ENCODE measurements at places on chromosomes 6 and 20. TPM values are rescaled to one million over a fixed set of nuclear protein-coding genes. Genes with fewer than 3 reads are reported as not detected.
A peak's percentile ranks its signal among the peaks of the same experiment; 100 is the strongest.

- H3K27me3 ChIP-seq: no peaks in the 10 kb centered on the region
- peak; percentile 79 for DNase-seq
- no peak overlapping the region for H3K4me3 ChIP-seq
- H3K36me3 ChIP-seq: peaks cover 8% of the 10 kb centered on the region
These were observed 84.4 kb downstream of the GMPR start for GRCh38 chr6:16322666-16323312.

The CDC40 gene
- 21.1 TPM for total RNA-seq

The TSPYL4 gene
- 34.1 TPM for total RNA-seq

The ARMH2 gene
- not detected for total RNA-seq

The RFX6 gene
- not detected for total RNA-seq

DNA sequence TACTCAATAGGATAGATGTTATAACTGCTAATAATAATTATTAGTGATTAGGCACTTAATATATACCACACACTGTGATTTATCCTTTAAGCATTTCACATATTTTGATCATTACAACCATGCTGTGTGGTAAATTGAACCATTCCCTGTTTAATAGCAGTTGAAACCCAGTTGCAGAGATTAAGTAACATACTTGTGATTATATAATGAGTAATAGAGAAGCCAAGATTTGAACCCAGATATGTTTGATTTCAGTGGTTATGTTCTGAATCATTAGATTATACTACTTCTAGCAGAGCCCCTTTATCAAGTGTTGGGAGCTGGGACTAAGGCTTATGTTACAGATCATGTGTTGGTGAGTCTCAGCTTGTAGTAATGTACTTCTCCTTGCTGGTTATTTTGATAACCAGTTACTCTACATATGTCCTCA, 44.1 kb downstream of the STK4 start:
- peak overlapping the region; percentile 71 for H3K27ac ChIP-seq
- peak; percentile 77 for DNase-seq
- H3K36me3 ChIP-seq: peaks cover 11% of the 10 kb centered on the region
- H3K4me1 ChIP-seq: peaks cover 65% of the 10 kb centered on the region
- no peaks in the 10 kb centered on the region for H3K27me3 ChIP-seq
- peak overlapping the region; percentile 26 for H3K4me3 ChIP-seq

Data from GM23248 (cell line).